ENCODE measurements at places on chromosomes 7 and 10. TPM values are rescaled to one million over a fixed set of nuclear protein-coding genes. Genes with fewer than 3 reads are reported as not detected.

Gene OR6V1
- not detected for total RNA-seq

Gene PODXL
- total RNA-seq: 41.8 TPM

Gene CLEC2L
- not detected for total RNA-seq

Gene BEND7
- 19.5 TPM for total RNA-seq

Gene FKBP6
- 0.47 TPM for total RNA-seq

Gene CYP26A1
- not detected for total RNA-seq

Gene ABCC2
- 0.46 TPM for total RNA-seq

Gene PIP
- total RNA-seq: not detected

Gene AKR1B1
- 81.2 TPM for total RNA-seq

Gene INHBA
- 3.8 TPM for total RNA-seq

Gene UBE2H
- 73.3 TPM for total RNA-seq

Gene GAD2
- total RNA-seq: not detected

Gene IFIT1B
- 0.18 TPM for total RNA-seq

Gene NXPH1
- not detected for total RNA-seq

Gene SP8
- not detected for total RNA-seq

Gene ANKRD1
- total RNA-seq: not detected

Gene UCN3
- total RNA-seq: not detected

Gene PRF1
- 1.1 TPM for total RNA-seq

Gene CDH23
- total RNA-seq: 19.8 TPM

Gene SRPK2
- total RNA-seq: 36.3 TPM

Measured in ovary (tissue), 10 donors.